ENCODE measurements at places on chromosomes 1 and 21.
A peak's percentile ranks its signal among the peaks of the same experiment; 100 is the strongest.

GRCh38 chr1:154748405-154748775 is 121.7 kb downstream of the KCNN3 start:
- no peak for DNase-seq

GRCh38 chr21:38813143-38813542 is 7.4 kb downstream of the ETS2 start:
- no peak for DNase-seq

GRCh38 chr1:209768354-209768774 is 12.5 kb downstream of the TRAF3IP3 start:
- DNase-seq = peak; percentile 53

- no peak for DNase-seq
Measured at GRCh38 chr1:92240034-92240433, 22.3 kb downstream of the C1orf146 start.

DNA sequence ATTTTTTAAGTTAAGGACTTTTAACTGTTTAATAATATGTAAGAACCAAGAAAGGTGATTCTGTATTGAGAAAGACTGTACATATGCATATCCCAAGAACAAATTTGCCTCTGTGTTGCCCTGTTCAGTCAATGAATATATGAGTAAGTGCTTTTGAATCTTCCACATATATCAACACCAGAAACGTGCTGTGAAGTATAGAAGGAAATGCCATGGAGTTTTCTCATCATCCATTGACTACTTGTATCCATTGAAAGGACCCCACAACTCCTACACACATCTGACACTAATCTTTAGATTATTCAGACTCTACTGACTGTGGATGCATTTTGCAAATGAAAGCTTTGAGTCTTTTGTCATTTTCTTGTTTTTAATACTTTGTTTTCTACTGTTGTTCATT is 366.9 kb downstream of the S1PR1 start:
- no peak for DNase-seq
